ENCODE measurements at places on chromosomes 11 and 22.
A peak's percentile ranks its signal among the peaks of the same experiment; 100 is the strongest.

DNA sequence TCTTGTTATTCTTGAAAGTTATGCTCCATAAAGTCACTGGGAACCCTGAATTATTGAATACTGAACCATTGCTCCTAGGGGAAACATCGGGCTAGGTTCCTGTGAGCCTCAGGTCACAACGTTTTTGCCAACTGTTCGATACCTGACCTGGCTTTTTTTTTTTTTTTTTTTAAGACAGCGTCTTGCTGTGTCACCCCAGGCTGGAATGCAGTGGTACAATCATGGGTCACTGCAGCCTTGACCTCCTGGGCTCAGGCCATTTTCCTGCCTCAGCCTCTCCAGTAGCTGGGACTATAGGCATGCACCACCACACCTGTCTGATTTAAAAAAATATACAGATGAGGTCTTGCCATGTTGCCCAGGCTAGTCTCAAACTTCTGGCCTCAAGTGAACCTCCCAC is 22.5 kb downstream of the LRP5 start:
- DNase-seq: no peak

DNA sequence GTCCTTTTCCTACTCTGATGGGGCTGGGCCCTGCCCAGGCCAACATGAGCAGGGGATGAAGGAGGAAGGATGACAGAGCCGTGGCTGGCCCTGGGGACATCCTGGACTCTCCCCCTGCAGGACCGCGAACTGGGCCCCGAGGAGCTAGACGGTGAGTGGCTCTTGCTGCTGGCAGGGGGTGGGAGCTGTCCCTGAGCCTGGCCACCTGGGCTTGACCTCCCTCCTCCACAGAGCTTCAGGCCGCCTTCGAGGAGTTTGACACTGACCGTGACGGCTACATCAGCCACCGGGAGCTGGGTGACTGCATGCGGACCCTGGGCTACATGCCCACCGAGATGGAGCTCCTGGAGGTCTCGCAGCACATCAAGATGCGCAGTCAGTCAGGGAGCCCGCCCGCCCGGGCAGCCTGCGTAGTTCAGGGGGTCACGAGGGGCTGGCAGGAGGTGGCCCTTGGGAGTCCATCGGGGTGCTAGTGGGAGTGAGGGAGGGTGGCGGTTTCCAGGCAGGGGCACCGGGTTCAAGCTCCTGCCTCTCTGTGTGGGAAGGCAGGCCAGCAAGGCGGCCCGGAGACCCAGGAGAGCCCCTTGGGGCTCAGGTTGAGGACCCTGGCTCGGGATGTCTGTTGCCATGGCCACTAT is 1.0 kb downstream of the CABP4 start:
- no peak for DNase-seq

DNA sequence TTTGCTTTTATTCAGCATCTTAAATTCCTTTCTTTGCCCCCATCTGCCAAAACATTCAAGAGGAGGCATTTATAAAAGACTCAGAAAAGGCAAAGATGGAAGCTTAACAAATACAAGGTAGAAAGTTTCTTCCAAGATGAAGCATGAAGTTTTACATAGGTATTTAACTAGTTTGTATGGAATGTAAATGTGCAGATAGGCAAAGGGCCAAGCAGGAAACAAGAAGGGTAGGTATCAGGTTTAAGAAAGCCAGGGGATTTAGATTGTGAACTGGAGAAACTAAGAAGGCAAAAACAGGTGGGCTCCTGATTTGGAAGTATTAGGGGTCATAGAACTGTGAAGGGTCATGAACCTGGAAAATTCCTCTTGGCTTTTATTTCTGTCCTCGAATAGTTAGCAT is 62.6 kb downstream of the PPP2R1B start:
- no peak for DNase-seq

DNA sequence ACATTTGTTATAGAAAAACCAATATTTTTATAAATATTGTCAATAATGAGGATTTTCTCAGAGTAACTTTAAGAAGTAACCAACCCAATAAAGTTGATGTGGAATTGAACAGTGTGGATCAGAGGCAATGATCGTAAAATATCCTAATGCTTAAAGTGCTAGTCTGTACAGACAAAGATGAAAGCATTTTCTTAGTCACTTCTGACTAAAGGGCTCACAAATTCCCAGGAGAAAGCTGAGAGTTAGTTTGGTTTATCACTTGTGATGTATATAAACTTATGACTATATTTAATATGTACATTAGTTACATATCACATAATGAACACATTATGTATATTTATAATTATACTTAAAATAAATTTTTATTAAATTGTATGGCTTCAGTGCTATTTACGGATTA is 25.4 kb upstream of the DDI1 start:
- peak; percentile 31 for DNase-seq

GRCh38 chr11:61926235-61926634 is 8.9 kb upstream of the RAB3IL1 start:
- no peak for DNase-seq

GRCh38 chr11:94179696-94180095 is 51.1 kb downstream of the PANX1 start:
- DNase-seq: no peak

DNA sequence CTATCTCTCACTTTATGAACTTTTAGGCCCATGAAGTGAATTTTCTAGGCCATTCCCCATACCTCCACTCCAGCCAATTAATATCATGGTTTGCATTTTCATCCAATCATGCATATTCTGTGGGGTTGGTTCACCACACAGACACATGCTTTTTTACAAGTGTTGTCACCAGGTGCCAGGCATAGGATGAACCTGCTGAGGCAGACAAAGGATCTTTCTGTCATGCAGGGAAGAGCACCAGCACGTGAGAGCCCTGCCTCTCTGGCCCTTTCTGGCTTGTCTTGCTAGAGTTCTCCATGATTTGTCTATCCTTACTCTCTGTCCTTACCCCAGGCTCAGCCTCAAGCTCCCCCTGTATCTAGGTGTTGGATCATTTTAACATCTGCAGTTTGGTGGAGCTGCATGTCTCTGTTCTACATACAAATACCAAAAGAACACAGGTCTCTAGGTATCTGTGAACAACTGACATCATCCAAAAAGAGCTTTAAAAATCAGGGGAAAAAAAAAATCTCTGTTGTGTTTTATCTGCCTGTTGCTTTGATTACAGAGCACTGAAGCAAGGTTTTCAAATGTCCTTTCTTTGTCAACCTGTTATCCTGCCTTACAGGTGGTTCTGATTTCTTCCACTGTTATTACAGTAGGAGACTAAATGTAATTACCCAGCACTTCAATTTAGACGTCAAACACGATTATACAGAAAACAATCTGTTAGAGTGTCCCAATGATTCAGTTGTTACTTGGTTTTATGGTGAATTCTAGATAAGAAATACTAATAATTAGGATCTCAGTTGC is 58.4 kb upstream of the GRAMD1B start:
- no peak for DNase-seq

DNA sequence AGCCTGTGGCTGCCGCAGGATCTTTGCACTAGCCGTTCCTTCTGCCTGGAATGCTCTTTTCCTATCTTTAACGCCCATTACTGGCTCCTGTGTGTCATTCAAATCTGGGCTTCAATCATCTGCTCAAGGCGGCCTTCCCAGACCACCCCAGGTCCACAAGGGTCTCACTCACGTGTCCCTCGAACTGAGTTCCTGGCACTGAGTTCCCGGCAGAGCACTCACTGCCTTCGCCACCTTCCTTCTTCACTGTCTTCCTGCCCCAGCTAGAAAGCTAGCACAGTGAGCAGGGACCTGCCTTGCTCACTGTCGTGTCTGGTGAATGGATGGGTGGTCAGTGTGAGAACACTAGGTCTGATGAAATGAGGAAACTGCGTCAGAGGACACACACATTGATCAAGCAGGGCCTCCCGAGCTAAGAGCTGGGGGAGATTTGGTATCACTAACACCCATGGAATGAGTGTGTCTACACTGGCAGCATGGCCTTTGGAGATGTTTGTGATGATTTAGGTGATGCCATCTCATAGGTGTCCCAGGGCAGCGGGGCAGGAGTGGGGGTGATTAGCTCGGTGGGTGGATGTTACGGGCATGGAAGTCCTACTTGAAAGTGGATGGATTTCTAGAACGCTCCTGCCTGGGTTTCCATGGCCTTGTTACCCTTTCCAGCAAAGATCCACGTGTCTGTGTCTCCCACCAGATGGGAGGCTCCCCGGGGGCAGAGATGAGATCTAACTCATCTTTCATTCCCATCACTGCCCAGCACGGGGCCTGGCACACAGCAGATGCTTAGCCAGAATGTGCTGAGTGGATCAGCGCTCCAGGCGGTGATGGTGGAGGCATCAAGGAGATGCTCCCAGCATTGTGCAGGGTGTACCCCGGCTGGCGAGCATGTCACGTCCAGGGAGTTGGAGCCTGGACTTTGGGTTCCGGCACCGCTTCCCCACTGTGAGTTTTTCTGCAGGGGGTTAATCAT is 64.5 kb downstream of the SHISAL1 start:
- DNase-seq: no peak

GRCh38 chr11:115267871-115268270 is 236.3 kb downstream of the CADM1 start:
- peak; percentile 22 for DNase-seq

- no peak for DNase-seq
These were observed 70.3 kb upstream of the BDNF start for GRCh38 chr11:27770576-27770975.

DNA sequence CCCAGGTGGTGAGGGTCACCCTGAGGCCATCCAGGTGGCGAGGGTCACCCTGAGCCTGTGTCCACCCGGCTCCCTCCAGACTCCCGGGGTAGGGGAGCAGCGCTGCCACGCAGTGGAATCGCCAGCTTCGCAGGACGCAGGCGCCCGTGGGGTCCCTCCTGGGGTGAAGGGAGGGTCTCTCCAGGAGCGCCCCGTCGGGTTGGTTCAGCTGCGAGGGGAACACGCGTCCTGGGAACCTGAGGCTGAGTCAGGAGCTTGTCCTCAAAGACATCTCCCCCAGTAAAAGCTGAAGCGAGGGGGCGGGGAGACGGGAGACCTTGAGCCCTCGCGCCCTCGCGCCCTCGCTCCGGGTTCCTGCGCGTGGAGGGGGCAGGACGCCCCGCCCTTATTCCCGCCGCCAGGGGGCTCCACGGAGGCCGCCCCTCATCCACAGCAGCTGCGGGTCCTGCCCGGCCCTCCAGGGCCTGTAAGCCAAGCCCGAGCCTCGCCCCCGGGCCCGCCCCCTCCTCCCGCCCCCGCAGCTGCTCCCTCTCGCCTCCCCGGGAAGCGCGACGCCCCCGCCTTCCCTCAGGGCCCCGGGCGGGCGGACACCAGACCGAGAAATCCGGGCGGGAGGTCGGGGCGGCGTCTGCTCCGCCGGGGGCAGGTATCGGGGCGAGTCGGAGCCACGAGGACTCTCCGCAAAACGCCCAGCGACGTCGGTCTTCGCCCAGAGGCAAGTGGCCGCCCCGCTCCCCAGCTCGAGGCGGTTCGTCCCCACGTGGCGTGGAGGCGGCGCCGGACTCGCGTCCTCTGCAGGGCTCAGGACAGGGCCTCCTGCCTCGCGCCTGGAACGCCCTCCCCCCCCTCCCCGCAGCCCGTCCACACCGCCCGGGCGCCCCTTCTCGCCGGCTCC is 22.8 kb downstream of the PIM3 start:
- DNase-seq: no peak

- no peak for DNase-seq
These were observed 2.6 kb upstream of the LRFN4 start for GRCh38 chr11:66854231-66854661.
